ENCODE measurements at places on chromosomes 1 and 21.

DNA sequence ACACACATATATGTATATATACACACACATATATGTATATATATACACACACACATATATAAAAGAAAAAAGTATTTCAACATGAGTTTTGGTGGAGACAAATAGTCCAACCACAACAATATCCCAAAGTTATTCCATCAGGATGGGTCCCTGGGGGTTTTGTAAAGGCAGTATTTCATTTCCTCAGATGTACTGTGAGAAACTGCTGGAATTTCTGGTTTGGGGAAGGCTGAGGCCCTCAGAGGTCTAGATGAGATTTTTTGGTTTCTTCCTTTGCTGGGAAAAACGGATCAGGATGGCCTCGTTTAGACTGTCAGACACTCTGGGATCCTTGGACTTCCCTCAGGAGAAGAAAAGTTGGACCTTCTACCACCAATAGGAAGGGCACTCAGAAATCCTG lies 36.5 kb upstream of the TENT5B start:
- no peak for DNase-seq

DNA sequence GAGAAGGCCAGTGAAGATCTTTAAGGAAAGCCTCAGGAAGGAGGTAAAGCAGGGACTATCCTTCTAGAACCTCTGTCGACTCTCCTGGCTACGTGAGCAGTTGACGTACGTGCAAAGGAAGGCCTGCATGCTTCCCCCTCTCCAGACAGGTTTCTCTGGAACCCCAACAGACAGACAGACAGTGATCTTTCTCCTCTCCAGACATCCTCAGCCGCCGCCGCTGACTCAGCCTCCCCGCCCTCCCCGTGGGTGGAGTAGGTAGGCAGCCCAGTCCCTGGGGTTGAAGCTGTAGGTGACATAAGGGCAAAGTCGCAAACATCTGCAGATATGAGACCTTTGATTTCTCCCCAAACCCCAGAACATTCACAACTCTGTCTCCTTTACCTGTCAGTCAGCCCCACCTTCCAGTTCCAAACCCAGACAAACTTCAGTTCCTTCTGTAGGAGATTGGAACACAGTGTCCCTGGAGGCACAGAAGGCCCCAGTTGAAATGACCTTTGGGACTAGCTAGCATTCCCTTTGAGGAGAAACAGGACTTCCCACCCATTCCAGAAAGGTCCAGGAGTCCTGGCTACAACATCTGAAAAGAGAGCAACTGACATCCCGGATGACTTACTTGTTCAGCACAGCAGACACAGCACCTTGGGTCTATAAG lies 146.0 kb upstream of the JUN start:
- no peak for DNase-seq

DNA sequence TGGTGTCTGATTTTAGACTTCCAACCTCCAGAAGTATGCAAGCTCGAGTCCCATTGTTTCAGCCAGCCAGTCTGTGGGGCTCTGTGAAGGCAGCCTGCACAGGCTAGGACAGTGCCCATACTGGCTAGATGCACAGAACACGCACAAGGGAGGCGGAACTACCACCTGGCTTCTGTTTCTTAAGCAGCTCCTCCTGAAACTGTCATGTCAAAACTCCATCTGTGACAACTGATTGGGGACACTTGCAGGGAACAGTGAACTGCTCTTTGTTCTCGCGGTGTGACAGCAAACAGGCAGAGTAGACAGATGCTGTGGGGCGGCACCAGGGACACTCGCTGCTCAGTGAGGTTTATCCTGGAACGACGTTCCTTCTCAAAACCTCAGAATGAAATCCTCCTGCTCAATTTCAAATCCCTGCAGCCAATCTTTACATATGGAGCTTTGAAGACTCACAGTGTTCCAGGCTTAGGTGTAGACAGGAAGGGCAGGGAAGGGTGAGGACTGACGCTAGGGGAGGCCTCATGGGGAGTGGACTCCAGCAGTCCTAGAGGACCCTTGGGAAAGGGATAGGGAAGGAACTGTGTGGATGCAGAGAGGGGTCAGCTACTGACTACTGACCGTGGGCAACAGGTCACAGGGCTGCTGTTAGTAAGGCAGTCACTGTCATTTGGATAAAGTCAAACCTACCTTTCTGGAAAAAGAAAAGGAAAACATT lies 73.8 kb downstream of the ERG start:
- DNase-seq = no peak

- no peak for DNase-seq
These were observed 45.7 kb downstream of the PSMG1 start for GRCh38 chr21:39137248-39138178.

- DNase-seq = no peak
These were observed 2.5 kb downstream of the EPHA2 start for GRCh38 chr1:16153096-16153998.

GRCh38 chr1:31788825-31789256 lies 24.7 kb upstream of the ADGRB2 start:
- no peak for DNase-seq

- no peak for DNase-seq
These were observed 536.4 kb downstream of the DPYD start for GRCh38 chr1:97384294-97384968.

DNA sequence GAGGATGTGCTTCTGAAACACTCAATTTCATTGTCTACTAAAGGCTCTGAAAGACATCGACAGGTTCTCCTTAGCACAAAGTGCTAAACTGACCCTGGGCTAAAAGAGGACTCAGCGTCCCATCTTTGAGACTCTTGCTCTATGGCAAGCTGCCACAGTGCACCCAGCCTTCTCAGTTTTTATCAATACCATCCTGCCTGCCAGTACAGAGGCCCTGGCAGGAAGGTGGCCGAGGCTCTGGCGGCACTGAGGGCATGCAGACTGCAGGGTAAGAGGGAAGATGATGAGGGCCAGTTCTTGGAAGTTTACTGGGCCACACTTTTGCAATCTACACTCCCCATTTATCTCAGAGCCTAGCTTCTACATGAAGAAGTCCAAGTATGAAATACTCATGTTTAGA lies 5.3 kb downstream of the OLFML2B start:
- no peak for DNase-seq

DNA sequence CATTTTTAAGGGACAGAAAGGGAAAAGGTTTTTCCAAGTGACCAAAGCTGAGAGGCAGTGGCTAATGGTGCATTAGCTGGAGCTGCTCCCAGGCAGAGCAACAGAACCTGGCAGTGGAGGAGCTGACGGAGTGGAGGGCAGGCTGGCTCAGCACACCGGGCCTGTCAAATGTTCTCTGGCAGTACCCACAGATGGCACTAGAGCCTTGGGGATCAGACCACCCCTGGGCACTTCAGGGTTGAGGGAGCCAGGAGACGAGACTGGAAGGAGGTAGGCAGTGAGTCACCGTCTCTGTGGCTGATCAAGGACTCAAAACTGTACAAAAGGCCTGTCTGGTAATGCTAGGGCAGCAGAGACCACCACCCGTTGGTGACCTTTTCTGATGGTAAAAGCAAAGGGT lies 121.7 kb upstream of the KIAA0040 start:
- no peak for DNase-seq

DNA sequence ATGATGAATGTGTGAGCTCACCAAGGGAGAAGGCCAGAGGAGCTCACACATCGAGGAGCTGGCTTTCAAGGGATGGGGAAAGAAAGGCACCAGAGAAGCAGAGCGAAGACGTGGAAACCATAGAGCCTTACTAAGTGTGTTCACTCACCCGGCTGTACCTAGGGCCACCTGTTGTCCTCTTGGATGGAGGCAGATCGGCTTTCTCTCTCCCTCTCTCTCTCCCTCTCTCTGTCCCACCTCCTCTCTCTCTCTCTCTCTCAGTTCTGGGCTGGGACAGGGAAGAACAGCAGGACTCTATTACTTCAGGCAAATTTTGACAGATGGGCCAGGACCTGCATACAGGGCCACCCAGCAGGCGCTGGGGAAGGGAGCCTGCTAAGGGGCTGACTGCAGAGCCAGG lies 64.8 kb downstream of the HIVEP3 start:
- DNase-seq = no peak

DNA sequence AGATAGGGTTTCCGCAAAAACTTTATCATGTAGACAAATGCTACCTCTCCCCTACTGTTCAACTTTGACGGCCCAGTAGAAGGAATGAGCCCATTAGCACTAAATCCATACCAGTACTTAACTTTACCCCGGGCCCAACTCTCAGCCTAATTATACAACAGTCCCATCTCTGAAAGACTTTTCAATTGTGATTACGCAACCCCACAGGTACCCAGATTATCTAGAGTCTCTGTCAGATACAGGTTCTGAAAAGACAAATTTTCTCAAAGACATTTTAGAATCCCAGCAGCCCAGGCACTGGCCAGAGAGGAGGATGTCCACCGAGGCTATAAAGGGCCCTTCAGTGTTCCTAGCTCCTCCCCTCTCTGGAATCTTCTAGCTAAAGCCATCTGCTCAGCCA lies 15.0 kb downstream of the FAM78B start:
- no peak for DNase-seq

- DNase-seq = no peak
These were observed 164.9 kb downstream of the ST6GALNAC3 start for GRCh38 chr1:76239470-76239918.

GRCh38 chr1:175443332-175443731 lies 250.8 kb upstream of the KIAA0040 start:
- DNase-seq = no peak

DNA sequence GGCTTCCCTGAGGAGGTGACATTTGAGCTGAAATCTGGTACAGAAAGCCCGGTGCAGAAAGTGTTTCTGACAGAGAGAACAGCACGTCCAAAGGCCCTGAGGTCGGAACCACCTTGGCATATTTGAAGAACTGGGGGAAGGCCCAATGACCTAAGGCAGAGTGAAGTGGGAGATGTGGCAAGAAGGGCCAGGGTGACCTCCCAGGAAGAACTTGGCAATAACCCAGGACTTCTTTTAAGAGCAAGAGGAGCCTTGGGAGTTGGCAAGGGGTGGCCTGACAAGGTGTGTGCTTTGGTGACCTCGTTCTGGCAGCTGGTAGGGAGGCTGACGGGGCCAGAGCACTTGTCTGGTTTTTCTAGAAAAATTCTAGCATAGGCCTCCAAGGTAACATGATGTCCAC lies 23.4 kb downstream of the TTC39A start:
- DNase-seq = no peak

GRCh38 chr1:28031173-28031572 lies 57.2 kb downstream of the EYA3 start:
- no peak for DNase-seq

- DNase-seq = no peak
These were observed 12.3 kb upstream of the LYPLAL1 start for GRCh38 chr1:219161371-219161770.
